Uterus (tissue), 4 donors: ENCODE measurements at places on chromosomes 12 and 14. TPM values are rescaled to one million over a fixed set of nuclear protein-coding genes. Genes with fewer than 3 reads are reported as not detected.

- no peak for DNase-seq
These were observed 27.5 kb downstream of the TCHP start for GRCh38 chr12:109927622-109928021.

The DYRK4 gene
- 51.1 TPM for total RNA-seq

- no peak for DNase-seq
These were observed 11.8 kb upstream of the KSR2 start for GRCh38 chr12:117980616-117981015.

The PLEK2 gene
- total RNA-seq, result not detected

GRCh38 chr12:7693793-7694192 lies 1.8 kb downstream of the GDF3 start:
- DNase-seq, result no peak

The MYO1A gene
- total RNA-seq, result not detected

- DNase-seq, result no peak
These were observed 99.2 kb upstream of the AMN1 start for GRCh38 chr12:31828071-31828470.

The APPL2 gene
- 45.1 TPM for total RNA-seq

The MON2 gene
- total RNA-seq, result 222 TPM

DNA sequence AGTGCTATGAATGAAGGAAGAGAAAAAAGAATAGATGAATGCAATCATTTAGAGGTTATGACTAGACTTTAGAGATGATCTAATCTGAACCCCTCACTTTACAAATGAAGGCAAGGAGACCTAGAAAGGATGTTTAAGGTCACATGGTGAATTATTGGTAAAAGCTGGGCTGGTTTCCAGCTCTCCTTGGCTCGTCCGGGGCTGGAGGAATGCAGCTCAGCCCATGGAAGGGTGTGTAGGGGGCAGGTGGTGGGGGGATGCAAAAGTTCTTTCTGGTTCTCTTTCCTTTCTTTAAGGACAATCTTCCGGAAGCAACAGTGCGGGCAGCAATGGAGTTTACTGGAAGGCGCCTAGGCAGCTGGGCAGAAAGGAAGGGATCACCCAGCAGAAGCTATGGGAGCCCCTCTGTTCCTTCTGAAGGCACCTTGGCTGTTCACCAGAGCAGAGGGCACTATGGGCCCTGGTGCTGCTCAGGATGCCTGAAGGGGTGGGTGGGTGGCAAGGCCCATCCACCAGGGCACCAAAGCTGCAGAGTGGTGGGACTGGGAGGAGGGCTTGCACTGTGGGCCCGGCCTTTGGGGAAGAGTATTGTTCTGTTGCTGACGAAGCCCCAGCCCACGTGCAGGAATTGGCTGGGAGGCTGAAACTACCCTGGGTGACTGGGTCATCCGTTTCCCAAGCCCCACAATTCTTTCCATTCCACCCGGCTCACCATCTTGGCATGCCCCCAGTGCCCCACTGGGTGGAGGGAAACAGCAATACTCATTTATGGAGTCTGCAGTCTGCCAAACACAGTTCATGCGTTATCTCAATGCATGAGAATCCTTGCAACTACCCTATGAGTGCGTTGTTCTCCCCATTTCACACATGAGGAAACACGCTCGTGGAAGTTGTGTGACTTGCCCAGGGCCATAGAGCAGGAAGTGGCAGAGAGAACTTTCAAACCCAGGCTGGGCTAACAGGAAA lies 78.2 kb downstream of the IRF2BPL start:
- DNase-seq, result no peak

The MANSC4 gene
- total RNA-seq, result 0.48 TPM

DNA sequence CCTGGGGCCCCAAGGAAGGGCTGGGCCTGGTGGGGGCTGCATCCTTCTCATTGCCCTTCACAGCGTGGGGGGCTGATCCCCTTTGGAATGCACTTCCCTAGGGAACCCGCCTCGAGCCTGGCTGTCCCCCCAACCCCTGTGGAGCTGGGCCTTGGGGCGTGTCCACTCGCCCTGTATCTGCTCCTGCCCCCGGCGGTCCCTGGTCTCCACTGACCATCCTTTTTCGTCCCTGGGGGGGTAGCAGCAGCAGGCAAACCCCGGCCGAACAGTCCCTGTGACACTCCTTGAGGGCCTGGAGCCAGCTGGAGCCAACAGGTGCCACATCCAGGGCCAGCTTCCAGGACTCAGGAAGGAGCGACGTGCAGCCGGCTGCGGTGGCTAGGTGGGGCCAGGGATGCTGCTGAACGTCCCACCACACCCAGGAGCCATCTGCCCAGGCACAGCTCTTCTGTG lies 9.4 kb upstream of the GPR132 start:
- no peak for DNase-seq
